ENCODE measurements at places on chromosomes 4 and X. TPM values are rescaled to one million over a fixed set of nuclear protein-coding genes. Genes with fewer than 3 reads are reported as not detected.

DNA sequence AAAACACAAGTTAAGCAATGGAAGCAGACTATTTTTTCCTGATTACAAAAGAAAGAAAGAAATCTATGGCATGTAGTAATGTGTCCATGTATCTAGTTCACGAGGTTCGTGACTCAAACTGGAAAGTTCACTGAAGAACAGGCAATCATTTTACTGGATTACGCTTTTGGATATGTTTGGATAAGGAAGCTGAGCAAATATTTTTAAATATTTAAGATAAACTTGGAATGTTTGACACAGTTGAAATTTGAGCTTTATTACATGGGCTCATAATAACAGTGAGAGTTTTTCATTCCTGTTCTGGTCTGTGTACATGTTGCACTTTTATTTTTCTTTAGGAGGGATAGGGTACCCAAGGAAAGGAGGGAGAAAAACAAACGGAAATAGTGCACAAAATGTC, 244.2 kb upstream of the GK2 start:
- H3K4me3 ChIP-seq, result no peak overlapping the region
- DNase-seq, result no peak
- H3K4me1 ChIP-seq, result no peaks in the 10 kb centered on the region
- no peaks in the 10 kb centered on the region for H3K36me3 ChIP-seq
- no peak overlapping the region for H3K27ac ChIP-seq

- H3K27me3 ChIP-seq, result no peaks in the 10 kb centered on the region
- H3K27ac ChIP-seq, result no peak overlapping the region
Observed at GRCh38 chrX:24575496-24575895, 71.7 kb downstream of the PCYT1B start.

DNA sequence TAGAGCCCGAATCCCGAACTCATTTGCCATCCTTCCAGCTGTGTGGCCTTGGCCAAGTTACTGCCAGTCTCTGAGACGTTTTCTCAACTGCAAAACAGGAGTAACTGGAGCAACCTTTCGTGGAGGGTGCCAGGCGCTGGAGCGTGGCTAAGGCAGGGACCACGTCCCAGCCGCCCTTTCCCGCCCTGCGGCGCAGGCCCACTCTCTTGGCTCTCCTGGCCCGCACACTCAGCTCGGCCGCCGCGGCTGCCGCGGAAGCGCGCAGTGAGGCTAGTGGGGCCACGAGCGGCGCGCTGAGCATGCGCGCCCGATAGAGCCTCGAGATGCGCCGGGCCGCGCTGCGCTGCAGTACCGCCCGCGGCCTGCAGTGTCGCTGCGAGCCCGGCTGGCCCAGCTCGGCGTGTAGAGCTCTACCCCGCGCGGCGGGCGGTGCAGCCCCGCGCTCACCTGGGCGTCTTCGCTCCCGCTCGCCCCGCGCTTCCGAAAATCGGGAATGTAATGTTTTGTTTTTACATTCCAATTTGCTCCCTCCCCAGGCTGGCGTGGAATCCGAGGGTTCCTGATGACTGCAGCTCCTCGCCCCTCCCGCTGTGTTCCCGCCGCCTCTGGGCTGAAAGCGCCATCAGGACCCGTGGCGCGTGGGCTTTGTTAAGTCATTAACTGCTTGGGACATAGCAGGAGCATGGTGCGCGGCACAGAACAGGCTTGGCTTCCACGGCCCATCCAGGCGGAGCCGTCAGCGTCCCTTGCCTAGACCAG, 4.0 kb upstream of the ZNF518B start:
- H3K27ac ChIP-seq, result no peak overlapping the region
- no peaks in the 10 kb centered on the region for H3K36me3 ChIP-seq
- peaks cover 32% of the 10 kb centered on the region for H3K27me3 ChIP-seq
- H3K4me1 ChIP-seq, result peaks cover 10% of the 10 kb centered on the region
- DNase-seq, result peak; percentile 82
- peak overlapping the region; percentile 38 for H3K4me3 ChIP-seq

DNA sequence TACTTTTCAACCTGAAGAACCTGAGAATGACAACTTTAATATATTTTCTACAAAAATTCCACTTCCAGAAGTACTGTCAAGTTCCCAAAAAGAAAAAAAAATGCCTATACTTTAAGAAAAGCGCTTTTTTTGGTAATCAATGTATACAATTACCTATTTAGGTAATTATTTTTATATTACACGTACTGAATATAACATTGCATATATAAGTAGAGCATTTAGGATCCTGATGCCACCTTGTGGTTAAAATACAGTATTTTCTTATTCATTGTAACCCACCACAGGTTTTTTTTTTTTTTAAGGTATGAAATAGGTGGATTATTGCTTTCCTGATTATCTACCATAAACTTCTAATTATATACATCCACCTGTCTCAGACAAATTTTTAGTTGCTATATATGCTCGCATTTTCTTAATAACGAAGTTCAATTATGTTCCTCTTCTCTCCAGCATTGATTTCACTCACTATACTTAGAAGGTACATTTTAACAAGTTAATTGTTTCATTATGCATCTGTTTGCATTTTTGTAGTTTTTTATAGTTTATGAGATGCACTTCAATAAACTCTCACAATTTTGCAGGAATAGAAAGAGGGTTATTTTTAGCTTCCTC, 5.2 kb downstream of the MAP9 start:
- no peak overlapping the region for H3K27ac ChIP-seq
- DNase-seq, result no peak
- H3K36me3 ChIP-seq, result no peaks in the 10 kb centered on the region
- H3K4me1 ChIP-seq, result no peaks in the 10 kb centered on the region
- H3K27me3 ChIP-seq, result peaks cover 4% of the 10 kb centered on the region
- H3K4me3 ChIP-seq, result no peak overlapping the region

DNA sequence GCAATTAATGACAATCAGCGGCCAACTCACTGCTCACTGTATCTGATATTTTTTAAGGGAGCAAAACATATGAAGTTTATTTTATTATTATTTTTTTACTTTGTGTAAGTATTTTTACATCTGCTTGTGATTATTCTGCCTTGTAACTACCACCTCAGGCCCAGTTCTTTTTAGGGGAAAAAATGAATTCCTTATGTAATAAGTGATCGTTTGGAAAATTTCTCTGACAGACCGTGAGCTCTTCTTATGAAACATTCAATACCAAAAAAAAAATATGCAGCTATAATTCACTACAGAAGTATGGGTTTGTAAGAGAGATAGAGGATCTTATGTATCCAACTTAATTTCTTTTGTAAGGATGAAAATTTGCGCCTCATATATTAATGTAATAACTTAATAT, 33.5 kb upstream of the STOX2 start:
- peaks cover 2% of the 10 kb centered on the region for H3K27me3 ChIP-seq
- no peaks in the 10 kb centered on the region for H3K36me3 ChIP-seq
- H3K27ac ChIP-seq, result no peak overlapping the region
- H3K4me3 ChIP-seq, result no peak overlapping the region
- H3K4me1 ChIP-seq, result no peaks in the 10 kb centered on the region

- no peak for DNase-seq
- H3K27me3 ChIP-seq, result peaks cover 68% of the 10 kb centered on the region
- H3K4me3 ChIP-seq, result no peak overlapping the region
- no peak overlapping the region for H3K27ac ChIP-seq
Observed at GRCh38 chr4:6568689-6569332, 6.2 kb upstream of the MAN2B2 start.

- no peaks in the 10 kb centered on the region for H3K27me3 ChIP-seq
- H3K36me3 ChIP-seq, result no peaks in the 10 kb centered on the region
- H3K4me3 ChIP-seq, result no peak overlapping the region
- H3K27ac ChIP-seq, result no peak overlapping the region
Observed at GRCh38 chrX:70769659-70770227, 138.8 kb downstream of the TEX11 start.

- no peak overlapping the region for H3K4me3 ChIP-seq
- no peak overlapping the region for H3K27ac ChIP-seq
- no peaks in the 10 kb centered on the region for H3K27me3 ChIP-seq
- DNase-seq, result no peak
Observed at GRCh38 chr4:100461807-100462605, 55.8 kb downstream of the EMCN start.

- no peaks in the 10 kb centered on the region for H3K36me3 ChIP-seq
- no peaks in the 10 kb centered on the region for H3K27me3 ChIP-seq
- peaks cover 15% of the 10 kb centered on the region for H3K4me1 ChIP-seq
- H3K4me3 ChIP-seq, result no peak overlapping the region
Observed at GRCh38 chrX:17590892-17591740, 146.2 kb upstream of the SCML1 start.

GRCh38 chrX:154021131-154021611, 1.5 kb upstream of the IRAK1 start:
- H3K27me3 ChIP-seq, result no peaks in the 10 kb centered on the region
- H3K4me3 ChIP-seq, result no peak overlapping the region
- no peak overlapping the region for H3K27ac ChIP-seq
- DNase-seq, result no peak
- peaks cover 18% of the 10 kb centered on the region for H3K36me3 ChIP-seq
- H3K4me1 ChIP-seq, result peaks cover 11% of the 10 kb centered on the region

DNA sequence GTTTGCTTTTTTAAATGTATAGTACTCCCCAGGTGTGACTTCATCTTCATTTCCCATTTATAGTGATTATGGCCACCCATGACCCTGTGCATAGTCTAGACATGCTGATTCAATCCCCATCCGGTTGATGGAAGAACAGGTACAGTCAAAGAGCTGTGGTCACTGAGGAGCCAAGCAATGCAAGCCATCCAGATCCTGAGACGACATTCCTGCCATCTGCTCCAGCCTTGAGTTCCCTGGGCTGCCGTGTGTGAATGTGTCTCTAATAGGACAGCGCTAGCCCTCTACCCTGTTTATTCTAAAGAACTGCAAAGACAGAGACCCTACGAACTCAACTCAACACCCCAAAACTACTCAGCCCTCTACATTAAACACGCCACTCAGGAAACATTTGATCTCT, 1.7 kb downstream of the KCNIP4 start:
- H3K27me3 ChIP-seq, result peaks cover 31% of the 10 kb centered on the region
- no peak overlapping the region for H3K4me3 ChIP-seq
- no peaks in the 10 kb centered on the region for H3K36me3 ChIP-seq
- no peaks in the 10 kb centered on the region for H3K4me1 ChIP-seq

DNA sequence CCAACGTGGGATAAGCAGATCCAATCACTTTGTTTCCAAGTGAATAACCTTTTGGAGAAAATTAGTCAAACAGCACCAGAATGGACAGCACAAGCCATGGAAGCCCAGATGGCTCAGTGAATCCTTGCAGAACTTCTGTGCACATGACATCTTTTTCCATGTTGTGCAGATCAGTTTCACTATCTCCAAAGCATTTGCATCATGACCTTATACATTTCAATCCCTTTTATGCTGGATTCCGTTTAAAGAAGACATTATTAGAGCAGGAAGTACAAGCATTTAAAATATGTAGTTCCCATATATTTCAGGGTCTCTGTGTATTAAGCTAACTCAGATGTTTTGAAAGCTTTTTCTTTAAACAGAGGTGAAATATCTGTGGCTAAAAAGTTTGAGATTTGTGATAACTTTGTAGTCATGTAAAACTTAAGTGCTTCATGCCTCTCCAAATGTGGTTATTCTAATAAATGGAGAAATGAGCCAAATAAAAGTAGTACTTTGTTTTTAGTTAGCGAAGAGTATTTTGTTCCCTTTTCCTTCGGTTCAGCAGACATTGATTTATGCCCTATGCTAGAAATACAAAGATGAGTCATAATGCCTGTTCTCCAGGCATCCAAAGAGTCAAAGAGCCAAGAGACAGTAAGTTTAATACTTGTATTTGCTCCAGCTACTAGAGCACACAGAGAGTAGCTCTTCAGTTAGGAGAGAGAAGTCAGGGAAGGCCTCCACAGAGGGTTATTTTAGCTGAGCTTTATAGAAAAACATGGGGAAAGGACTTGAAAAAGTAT, 39.0 kb downstream of the PLAC8 start:
- H3K27me3 ChIP-seq, result no peaks in the 10 kb centered on the region
- no peak overlapping the region for H3K27ac ChIP-seq
- H3K4me1 ChIP-seq, result no peaks in the 10 kb centered on the region
- no peak for DNase-seq
- H3K36me3 ChIP-seq, result peaks cover 24% of the 10 kb centered on the region

- H3K27me3 ChIP-seq, result no peaks in the 10 kb centered on the region
- peaks cover 55% of the 10 kb centered on the region for H3K36me3 ChIP-seq
- no peak overlapping the region for H3K4me3 ChIP-seq
- no peak overlapping the region for H3K27ac ChIP-seq
- no peak for DNase-seq
Observed at GRCh38 chr4:122346036-122346435, 32.8 kb upstream of the ADAD1 start.

DNA sequence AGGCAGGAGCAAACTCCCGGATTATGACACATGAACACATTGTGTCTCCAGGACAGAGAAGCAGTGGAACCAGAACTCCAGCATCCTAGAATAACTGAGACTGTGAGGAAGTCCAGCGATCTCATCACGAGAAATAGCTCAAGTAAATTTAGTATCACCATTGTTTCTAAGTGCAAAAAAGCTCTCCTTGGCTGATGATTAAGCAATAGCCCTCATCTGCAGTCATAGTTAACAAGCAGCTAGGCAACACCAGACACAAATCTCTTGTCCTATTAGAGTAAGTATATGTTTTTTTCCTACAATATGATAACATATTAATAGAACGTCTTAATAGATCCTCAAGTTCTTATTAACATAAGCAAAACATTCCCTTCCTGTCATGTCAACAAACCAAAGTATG, 2.4 kb upstream of the CFAP299 start:
- H3K27ac ChIP-seq, result no peak overlapping the region
- peaks cover 14% of the 10 kb centered on the region for H3K27me3 ChIP-seq
- H3K4me3 ChIP-seq, result no peak overlapping the region
- DNase-seq, result no peak

DNA sequence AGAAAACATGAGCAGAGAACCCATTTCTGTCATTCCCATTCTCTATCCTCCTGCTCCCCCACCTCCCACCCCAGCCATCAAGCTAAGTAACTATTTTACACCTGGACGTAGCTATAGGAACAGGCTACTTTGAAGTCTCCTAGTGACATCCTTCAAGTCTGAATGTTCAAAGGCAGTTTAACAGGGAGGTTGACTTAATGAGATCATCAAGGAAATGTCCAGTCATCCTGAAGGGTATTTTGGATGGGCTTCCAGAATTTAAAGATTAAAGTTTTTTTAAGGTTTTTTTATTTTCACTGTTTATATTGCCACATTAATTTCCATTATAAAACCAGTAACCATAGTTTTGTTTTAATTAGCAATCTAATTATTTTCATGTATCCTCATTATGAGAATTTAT, 41.1 kb downstream of the HPF1 start:
- DNase-seq, result no peak
- no peak overlapping the region for H3K27ac ChIP-seq
- H3K36me3 ChIP-seq, result peaks cover 30% of the 10 kb centered on the region
- no peaks in the 10 kb centered on the region for H3K4me1 ChIP-seq

- H3K4me3 ChIP-seq, result no peak overlapping the region
- no peak overlapping the region for H3K27ac ChIP-seq
- no peak for DNase-seq
- H3K36me3 ChIP-seq, result no peaks in the 10 kb centered on the region
- peaks cover 2% of the 10 kb centered on the region for H3K27me3 ChIP-seq
Observed at GRCh38 chr4:87946766-87947165, 28.7 kb upstream of the SPP1 start.

RHOH gene
- polyA plus RNA-seq, result 3.1 TPM

MXRA5 gene
- polyA plus RNA-seq, result 10.8 TPM

DAPP1 gene
- 2.2 TPM for polyA plus RNA-seq

HSD17B11 gene
- 235 TPM for polyA plus RNA-seq

SH3TC1 gene
- polyA plus RNA-seq, result 21.1 TPM

Measured in large intestine (tissue), 12 donors.